SIG-M5 (cell line): ENCODE measurements at places on chromosomes 3 and 15.

- no peak for DNase-seq
Observed at GRCh38 chr15:96312641-96313335, 17.7 kb upstream of the NR2F2 start.

GRCh38 chr3:166201476-166201875 is 364.3 kb upstream of the BCHE start:
- DNase-seq: no peak

DNA sequence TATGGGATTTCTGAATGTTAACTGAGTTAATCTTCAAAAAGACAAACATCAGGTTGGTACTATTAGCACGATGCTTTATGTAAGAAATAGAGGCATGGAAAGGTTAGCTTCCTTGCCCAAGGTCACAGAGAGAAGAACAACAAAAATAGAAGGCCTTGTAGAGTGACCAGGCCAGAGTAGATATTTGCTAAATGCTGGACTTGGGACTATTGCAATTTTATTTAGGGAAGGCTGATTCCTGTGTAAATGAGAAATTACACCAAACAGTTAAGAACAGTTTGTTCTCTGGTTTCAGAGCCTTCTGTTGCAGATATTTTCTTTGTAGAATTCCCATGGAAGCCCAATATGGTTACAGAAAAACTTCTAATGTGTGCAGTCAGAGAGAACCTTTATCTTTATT is 16.4 kb upstream of the SLITRK3 start:
- DNase-seq: no peak

- no peak for DNase-seq
Observed at GRCh38 chr3:123397050-123397590, 51.8 kb downstream of the ADCY5 start.

DNA sequence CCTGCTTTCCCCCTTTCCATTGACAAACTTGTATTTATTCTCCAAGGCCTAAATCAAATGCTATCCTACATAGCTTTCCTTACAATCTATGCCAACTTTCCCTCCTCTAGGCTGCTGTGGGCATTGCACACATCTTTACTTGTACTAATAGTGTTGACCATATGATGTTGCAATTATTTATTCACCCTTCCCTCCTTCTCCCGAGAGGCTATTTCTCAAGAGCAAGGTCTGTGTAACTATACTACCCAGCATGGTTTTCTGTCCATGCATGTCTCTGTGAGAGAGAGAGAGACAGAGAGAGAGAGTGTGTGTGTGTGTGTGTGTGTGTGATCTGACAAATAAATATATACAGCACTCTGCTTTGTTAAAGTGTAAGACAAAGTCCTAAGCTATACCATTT is 63.8 kb downstream of the GTPBP8 start:
- no peak for DNase-seq

DNA sequence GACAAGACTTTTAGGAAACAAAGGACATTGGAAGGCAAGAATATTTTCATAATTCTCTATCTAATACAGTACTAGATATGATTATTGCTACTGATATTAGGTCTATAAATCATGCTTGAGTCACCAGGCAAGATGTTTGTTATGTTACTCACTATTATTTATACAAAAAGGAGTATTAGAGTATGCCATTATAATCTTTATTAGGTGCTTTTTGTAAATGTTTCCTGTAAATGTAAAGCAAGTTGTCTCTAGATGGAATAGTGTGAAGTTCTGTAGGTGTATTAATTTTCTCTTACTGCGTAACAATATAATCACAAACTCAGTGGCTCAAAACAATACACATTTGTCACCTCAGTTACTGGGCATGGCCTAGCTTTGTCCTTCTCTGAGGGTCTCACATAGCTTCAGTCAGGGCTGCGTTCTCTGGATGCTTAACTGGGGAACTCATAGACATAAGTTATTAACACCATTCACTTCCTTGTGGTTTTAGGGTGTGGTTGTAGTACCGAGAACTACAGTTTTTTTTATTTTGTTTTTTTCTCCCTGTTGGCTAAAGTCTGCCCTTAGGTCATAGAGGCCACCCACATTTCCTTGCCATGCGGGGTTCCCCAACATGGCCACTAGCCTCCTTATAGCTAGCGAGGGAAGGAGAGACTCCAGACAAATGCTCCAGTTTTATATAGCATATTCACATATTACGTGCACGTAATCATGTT is 20.3 kb upstream of the MAP3K13 start:
- DNase-seq: no peak

GRCh38 chr3:141413801-141414689 is 45.7 kb downstream of the ZBTB38 start:
- no peak for DNase-seq

- no peak for DNase-seq
Observed at GRCh38 chr3:52524752-52525679, 8.6 kb downstream of the NT5DC2 start.

- DNase-seq: no peak
Observed at GRCh38 chr3:178808748-178809147, 262.9 kb downstream of the ZMAT3 start.

DNA sequence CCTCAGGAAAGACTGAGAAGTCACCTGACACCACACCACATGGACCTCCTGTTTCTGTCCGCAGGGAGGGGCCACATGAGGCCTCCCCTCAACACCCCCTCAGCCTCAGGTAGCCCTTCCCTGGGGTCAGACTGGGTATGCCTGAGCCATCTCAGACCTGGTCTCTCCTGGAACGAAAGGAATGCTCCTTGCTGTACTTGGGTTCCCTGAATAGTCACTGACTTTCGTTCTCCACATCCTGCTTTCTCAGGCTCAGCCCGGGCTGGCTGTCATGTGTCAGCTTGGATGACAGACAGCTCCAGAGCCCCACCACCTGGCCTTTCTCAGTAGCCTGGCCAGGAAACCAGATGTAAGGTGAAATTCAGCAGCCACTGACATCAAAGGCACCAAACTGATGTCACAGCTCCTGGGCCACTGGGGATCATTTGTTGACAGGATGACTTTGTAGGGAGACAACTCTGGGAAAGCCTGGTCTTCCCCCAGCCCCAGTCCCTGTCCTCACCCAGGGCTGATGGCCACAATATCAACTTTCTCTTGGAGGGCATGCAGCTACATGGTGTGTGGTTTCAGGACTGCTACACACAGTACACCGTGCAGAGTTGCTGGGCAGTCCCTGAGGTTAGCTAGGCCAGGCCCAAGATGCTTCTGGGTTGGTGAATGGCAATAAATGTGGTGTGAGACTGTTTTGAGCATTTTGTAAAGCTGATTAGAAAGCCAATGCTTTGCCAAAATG is 141.4 kb upstream of the MRPS22 start:
- no peak for DNase-seq

- DNase-seq: no peak
Observed at GRCh38 chr3:13452490-13453335, 27.4 kb upstream of the HDAC11 start.

DNA sequence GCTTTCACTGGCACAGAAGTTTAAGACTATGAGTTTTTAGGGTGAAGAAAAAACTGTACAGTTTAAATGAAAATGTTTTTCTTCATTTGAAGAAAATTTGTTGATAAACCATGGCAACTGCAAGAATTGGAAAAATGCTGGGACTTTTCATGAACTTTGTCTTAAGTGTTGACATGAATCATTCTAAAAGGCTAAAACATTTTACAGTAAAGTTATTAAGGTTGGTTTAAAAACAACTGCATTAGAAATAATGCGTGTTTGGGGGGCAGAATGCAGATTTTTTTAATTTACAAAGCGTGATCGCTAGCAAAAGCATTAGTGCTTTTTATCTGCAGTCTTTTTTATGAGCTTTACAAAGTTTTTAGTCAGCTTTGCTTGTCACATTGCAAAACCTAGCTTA is 601.9 kb upstream of the TGFBR2 start:
- DNase-seq: no peak

DNA sequence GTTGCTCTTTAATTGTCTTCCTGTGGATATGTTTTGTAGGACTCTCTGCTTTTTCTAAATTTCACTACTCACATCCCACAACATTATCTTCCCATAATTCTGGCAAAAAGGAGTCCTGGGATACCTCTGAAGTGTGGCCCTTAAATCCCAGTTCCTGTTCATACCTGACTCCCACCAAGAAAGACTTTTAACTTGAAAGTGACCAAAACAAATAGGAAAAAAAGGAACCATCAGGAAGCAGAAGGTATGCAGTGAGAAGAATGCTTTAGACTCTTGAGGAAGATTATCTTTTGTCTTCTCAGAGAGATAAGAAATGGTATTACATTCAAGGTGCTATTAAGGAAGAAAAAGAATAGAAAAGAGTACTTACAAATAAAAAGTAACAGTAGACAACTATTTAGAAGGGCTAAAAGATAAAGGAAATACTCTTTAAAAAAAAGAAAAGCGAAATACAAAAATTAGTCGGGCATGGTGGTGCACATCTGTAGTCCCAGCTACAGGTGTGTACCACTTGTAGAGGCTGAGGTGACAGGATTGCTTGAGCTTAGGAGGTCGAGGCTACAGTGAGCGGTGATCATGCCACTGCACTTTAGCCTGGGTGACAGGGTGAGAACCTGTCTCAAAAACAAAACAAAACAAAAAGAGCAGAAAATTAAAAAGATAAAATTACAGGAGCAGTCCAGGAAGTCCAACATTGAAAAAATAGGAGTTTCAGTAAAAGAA is 46.8 kb downstream of the PXK start:
- DNase-seq: no peak

DNA sequence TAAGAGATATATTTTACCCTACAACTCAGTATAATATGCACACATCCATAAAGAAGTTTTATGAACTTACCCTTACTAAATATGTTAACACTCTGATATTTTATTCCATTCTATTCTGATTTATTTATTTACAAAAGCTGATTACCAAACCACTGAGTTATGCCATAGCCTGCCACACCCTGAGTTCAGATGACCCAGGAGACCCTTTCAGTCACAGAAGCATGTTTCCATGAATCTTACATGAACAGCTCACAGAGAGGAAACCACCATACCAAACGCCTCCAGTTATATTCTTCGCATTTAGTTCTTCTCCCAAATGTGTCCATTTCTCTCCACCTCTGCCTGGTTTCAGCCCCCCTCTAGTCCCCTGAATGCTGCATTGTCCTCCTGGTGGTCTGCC is 103.5 kb downstream of the SEMA5B start:
- no peak for DNase-seq

DNA sequence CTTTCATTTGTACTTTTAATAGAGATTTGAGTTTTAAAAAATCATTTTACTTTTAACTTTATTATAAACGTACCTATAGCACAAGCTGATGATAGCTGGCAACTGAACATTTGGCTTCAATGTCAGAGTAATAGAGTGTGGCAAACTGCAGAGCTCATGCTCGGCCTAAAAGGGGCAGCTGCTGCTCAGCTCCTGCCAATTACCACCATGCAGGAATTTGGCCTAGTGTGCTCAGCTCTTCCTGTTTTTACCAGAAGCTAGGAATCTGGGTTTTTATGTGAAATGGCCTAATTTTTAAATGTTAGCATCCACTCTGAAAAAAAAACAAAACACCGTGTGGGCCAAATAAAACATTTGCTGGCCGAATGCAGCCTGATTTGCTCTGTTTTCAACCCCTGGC is 1.8 kb downstream of the IFT122 start:
- DNase-seq: no peak

- no peak for DNase-seq
Observed at GRCh38 chr3:133977568-133977967, 52.2 kb downstream of the SLCO2A1 start.

GRCh38 chr3:59212128-59212779 is 162.4 kb upstream of the CFAP20DC start:
- DNase-seq: no peak

DNA sequence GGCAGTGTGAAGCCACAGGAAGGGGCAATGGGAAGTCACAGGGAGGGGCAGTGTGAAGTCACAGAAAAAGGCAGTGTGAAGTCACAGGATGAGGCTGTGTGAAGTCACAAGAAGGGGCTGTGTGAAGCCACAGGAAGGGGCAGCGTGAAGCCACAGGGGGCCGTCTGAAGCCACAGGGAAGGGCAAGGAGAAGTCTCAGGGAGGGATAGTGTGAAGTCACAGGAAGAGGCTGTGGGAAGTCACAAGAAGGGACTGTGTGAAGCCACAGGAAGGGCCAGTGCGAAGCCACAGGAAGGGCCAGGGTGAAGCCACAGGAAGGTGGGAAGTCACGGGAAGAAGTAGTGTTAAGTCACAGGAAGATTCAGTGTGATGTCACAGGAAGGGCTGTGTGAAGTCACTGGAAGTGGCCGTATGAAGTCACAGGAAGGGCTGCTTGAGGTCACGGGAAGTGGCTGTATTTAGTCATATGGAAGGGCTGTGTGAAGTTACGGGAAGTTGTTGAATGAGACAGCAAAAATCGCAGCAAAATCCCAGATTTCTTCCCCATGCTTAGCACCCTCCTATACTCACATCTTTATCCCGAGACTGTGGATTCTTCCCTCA is 38.6 kb downstream of the GASK1A start:
- DNase-seq: no peak

DNA sequence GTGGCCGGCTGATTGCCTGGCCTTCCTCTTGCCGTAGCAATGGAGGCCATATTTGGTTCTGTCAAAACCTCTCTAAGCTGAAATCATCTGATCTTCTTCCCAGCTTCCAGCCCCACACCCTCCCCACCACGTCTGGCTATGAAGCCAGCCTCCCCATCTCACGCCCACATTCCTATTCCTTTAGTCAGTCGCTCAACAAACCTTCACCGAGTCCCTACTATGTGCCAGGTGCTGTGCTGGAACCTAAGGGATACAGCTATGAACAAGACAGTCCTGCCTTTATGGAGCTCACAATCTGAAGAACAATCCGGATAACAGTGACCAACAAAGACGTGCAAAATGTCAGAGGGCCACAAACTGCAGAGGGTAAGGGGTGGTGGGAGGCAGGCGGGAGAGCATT is 31.9 kb upstream of the SMAD6 start:
- DNase-seq: no peak

DNA sequence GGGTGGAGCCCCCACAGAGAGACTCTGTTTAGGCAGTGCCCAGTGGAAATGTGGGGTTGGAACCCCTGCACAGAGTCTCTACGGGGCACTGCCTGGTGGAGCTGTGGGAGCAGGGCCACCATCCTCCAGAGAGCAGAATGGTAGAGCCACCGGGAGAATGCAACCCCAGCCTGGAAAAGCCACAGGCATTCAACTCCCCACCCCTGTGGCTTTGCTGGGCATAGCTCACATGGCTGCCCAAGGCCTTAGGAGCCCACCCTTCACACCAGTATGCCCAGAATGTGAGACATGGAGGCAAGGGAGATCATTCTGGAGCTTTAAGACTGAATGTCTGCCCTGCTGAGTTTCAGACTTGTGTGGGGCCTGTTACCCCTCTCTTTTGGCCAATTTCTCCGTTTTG is 19.0 kb upstream of the CHCHD6 start:
- no peak for DNase-seq

- no peak for DNase-seq
Observed at GRCh38 chr15:47331829-47332393, 385.4 kb upstream of the SEMA6D start.

- no peak for DNase-seq
Observed at GRCh38 chr15:66008940-66009562, 139.8 kb downstream of the RAB11A start.
